ENCODE measurements at places on chromosomes 11 and 22.

DNA sequence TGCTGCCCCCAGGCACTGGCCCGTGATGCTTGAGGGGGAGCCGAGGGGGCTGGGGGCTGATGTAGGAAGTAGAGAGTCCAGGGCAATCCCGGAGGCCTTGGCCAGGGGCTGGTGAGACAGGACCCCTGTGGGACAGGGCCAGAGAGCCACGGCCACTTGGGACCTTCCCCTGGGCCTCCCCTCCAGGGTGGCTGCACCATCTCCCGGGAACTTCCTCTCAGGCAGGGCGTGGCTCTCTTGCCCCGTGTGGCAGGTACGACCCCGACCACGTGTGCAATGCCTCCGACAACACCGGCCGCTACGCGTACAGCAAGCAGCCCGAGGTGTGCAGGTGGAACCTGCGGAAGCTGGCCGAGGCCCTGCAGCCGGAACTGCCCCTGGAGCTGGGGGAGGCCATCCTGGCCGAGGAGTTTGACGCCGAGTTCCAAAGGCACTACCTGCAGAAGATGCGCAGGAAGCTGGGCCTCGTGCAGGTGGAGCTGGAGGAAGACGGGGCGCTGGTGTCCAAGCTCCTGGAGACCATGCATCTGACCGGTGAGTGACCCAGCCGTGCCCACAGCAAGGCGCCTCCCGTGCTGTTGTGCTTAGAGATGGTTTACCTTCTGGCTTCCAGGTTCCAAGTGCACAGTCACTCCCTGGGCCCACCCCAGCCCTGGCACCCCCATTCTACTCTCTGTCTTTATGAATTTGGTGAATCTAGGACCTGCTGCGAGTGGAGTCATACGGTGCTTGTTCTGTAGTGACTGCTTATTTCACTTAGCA, 9.7 kb downstream of the SELENOO start:
- no peak for DNase-seq

- DNase-seq: no peak
Observed at GRCh38 chr11:133928628-133929059, 28.1 kb downstream of the IGSF9B start.

GRCh38 chr11:74478877-74479731, 11.8 kb upstream of the KCNE3 start:
- DNase-seq: no peak

- no peak for DNase-seq
Observed at GRCh38 chr11:133409799-133410198, 122.5 kb downstream of the OPCML start.

DNA sequence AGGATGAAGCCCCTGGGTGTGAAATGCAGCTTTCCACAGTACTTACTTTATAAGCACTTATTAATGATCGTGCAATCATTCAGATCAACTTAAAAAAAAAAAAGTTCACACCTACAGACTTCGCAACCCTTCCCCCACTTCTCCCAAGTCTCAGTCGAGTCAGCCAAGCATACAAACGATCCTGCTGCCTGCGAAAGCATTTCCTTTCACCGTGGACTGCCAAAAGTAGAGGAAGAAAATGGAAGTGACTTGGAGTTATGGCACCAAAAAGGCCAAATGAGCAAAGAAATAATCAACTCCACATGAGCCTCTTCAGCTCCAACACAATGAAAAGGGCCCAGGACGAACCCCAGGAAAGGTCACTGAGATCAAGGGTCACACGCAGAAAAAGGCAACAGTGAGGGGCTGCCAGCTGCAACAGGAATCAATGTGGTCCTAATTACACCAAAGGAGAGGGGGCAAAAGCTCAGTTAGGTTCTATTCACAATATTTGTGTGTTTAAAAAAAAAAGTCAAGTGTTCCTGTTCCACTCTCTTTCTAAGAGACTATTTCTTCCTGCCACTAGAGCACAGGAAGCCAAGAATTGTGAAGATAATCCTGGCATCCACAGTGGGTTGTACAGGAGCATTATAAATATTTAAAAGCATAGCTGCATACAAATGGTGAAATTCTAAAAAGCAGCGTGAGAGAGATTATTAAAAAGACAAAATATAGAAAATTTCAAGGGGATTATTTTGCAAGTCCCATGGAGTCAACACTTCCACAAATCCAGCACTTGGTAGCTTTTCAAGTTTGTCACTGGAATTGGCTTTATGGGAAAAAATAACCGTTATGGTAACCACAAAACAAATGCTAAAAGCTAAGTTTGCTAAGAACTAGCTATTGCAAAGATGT, 28.4 kb downstream of the CDON start:
- no peak for DNase-seq

DNA sequence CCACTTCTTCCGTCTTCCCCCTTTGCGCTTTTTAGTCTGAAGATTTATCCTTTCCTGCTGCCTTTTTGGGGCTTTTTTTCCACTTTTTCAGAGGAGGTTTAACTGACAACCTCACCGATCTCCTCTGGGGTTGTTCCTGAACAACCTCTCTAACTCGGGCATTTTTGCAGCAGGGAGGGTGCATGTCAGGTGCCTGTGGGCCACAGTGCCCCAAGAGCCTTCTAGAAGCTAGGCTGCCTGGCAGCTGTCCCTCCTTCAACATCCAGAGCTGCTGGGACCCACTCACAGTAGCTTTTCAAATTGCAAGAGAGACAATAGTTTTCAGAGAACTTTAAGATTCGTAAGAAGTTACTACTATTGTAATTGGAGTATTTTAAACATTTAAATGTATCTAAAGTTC, 1112.4 kb upstream of the CNTN5 start:
- no peak for DNase-seq

DNA sequence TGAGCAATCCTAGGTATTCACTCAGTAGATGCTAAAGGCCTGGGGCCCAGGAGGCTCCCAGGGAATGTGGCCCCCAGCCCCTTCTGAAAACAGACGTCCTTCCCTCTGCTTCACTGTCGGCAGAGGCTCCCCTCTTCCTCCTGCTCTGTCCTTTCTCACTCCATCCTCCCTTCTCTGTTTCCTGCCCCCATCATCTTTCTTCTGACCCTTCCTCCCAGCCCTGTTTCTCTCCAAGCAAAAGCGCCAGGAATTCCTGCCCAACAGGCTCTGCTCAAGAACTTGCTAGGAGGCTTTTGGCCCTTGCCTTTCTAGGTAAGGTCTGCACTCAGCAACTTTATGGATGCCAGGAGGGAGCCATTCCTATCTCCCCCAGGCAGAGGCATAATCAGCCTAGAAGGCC, 300.5 kb downstream of the NTM start:
- DNase-seq: no peak

DNA sequence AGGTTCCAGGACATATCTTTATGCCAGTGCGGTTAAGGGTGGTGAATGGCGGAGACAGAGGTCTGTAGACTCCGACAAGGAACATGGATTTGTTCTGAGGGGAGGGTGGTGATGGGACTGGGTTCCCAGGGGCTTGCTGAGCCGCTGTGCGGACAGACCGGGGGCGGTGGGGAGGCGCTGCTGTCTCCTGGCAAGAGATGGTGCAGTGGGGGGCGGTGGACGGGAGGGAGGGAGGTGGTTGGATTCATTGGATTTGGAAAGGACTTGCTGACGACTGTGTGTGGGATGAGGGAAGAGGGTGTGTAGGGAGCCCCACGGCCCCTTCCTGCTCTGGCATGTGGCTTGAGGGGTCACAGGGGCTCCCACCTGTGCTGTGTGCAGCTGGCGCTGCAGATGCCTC, 43.2 kb downstream of the FLRT1 start:
- DNase-seq: no peak

- no peak for DNase-seq
Observed at GRCh38 chr22:48803171-48803947, 1024.3 kb downstream of the BRD1 start.

GRCh38 chr11:86377972-86378371, 3.3 kb downstream of the CCDC81 start:
- DNase-seq: no peak

DNA sequence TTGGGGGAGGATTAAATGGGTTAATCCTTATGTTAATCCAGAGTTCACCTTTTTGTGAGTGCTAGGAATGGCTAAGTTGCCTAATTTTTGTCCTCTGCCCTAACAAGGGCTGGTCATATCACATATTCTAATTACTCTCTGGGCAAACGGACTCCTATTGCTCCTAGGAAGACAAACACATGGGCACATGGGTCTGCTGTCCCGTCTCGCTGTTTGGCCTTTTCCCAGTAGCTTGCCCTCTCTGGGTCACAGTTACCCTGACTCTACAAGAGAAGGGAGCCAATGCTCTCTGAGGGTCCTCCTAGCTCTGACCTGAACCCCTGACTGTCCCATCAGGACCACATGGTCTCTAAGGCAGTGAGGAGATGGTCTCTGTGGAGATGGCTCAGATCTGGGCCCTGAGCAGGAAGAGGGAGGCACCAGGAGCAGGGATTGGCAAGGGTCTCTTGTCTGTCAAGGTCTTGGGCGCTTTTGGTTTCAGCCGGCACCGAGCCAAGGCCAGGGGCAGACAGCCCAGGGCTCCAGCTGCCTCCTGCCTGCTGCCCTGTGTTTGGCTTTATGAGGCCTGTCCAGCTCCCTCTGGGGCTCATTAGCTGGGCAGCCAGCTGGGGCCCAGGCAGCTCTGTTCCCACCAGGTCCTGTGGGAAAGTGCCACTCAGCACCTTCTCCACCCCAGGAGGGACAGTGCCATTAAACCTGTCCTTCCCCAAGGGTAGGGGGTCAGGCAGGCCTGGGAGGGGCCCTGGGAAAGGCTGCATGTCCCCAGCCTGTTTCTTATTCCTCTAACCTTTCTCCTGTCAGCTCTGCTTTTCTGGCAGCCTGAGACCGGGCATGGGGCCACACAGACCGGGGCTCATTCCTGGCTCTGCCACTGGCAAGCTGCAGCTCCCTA, 559.9 kb downstream of the MN1 start:
- no peak for DNase-seq

- no peak for DNase-seq
Observed at GRCh38 chr11:43830928-43831440, 49.6 kb upstream of the ALKBH3 start.

DNA sequence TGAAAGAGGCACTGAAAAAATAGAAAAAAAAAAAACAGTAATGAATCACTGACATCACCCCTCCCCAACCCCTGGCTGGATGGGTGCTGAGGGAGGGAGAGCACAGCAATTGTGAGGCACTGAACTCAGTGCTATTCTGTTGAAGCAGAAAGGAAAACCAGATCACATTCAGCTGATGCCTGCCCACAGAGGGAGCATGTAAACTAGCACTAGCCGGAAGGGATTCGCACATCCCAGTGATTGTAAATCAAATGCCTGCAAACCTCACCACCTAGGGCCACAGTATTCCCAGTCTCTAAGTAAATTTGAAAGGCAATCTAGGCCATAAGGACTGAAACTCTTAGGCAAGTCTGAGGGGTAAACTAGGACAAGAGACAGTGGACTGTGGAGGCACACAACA, 772.0 kb upstream of the CCDC179 start:
- DNase-seq: no peak

DNA sequence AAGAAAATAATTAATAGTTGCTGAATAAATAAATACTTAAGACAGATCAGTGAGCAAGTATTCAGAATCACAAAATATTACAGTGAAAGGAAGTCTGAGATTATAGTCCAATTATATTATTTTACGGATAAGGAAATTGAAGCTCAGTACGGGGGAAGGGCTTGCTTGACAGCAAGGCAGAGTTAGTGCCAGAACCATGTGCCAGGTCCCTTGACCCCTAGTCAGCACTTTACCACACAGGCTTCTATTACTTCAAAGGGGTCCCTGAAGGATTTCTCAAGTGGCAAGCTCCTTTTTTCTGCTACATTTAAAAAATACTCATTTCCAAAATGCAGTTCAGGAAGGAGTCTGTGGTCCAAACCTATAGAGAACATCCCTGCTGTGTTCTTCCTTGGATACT, 85.3 kb downstream of the CLPB start:
- DNase-seq: no peak

DNA sequence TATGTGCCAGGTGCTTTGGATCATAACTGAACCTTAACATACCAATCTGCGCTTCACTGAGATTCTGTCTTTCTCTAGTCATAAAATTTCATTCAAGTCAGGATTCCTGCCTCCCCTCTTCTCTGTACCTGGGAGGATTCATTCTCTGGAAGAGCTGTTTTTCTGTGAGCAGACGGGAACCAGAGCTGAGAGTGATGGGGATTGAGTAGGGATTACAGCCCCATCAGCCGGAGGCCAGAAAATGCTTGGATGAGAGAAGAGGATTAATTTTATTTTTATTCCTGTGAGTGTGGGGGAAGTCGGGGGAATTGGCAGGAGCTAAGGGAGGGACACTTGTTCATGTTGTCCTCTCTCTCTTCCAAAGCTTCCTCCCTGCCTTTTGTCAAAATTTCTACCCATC, 4.7 kb downstream of the STX3 start:
- DNase-seq: no peak

DNA sequence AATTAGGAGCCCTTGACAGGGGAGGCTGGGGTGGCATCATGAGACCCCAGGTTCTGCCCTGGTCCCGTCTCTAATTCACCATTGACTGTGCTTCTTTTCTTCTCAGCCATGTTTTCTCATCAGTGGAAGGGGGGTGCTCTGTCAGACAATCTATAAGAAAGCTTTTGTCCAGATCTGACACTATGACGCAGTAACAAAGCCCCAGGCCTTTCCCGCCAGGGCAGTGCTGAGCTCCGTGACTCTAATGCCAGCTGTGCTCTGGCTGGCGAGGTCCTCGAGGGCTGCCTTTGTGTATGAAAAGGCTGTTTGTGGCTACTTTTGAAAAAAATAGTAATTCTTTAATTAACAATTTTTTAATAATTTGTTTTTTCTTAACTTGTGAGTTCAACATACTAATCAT, 3.2 kb downstream of the CD6 start:
- DNase-seq: no peak

DNA sequence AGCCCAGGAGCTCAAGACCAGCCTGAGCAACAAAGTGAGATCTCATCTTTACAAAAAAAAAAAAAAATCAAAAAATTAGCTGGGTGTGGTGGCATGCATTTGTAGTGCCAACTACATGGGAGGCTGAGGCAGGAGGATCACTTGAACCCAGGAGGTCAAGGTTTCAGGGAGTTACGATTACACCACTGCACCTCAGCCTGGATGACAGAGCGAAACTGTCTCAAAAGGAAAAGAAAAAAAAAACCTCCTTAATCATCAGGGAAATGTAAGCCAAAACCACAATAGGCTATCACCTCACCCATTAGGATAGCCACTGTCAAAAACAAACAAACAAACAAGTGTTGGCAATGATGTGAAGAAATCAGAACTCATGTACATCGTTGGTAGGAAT, 13.4 kb downstream of the DGCR2 start:
- DNase-seq: no peak

GRCh38 chr11:72394416-72394815, 39.9 kb downstream of the CLPB start:
- no peak for DNase-seq

- DNase-seq: no peak
Observed at GRCh38 chr11:130601141-130601540, 152.7 kb downstream of the ADAMTS15 start.

GRCh38 chr22:30279046-30279788, 10.1 kb downstream of the CASTOR1 start:
- no peak for DNase-seq

GRCh38 chr11:35045236-35045820, 93.6 kb upstream of the CD44 start:
- peak; percentile 32 for DNase-seq

- DNase-seq: no peak
Observed at GRCh38 chr11:99505831-99506230, 485.1 kb downstream of the CNTN5 start.

- no peak for DNase-seq
Observed at GRCh38 chr11:129896062-129896461, 684 bp upstream of the NFRKB start.

- DNase-seq: no peak
Observed at GRCh38 chr11:121550247-121551030, 97.7 kb upstream of the SORL1-AS1 start.
